ENCODE measurements at places on chromosomes 2 and 18.

GRCh38 chr2:119518401-119519056 lies 5.8 kb downstream of the SCTR start:
- H3K4me1 ChIP-seq: no peaks in the 10 kb centered on the region
- peaks cover 33% of the 10 kb centered on the region for H3K27me3 ChIP-seq
- no peaks in the 10 kb centered on the region for H3K36me3 ChIP-seq

DNA sequence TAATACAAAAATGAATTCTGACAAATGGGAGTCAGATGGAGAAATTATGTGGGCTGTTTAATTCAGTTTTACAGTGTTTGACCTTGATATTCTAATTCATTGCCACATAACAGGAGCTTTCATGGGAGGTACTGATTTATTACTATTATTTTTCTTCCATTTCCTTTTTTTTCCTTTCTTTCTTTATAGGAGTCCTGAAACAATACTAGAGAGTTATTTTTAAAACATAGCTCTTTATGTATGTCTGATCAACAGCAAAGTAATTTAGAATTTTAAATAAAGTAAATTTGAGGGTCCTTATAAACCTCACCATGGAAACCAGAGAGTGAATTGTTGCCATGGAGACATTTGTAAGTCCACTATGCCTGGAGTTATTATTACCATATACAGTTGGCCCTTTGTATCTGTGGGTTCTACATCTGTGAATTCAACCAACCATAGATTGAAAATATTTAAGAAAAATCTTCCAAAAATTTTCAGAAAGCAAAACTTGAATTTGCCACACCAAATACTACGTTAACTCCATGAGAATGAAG lies 40.9 kb upstream of the PPP4R1 start:
- peaks cover 3% of the 10 kb centered on the region for H3K27me3 ChIP-seq
- no peaks in the 10 kb centered on the region for H3K4me1 ChIP-seq
- H3K27ac ChIP-seq: no peak overlapping the region
- H3K36me3 ChIP-seq: no peaks in the 10 kb centered on the region
- no peak overlapping the region for H3K4me3 ChIP-seq

DNA sequence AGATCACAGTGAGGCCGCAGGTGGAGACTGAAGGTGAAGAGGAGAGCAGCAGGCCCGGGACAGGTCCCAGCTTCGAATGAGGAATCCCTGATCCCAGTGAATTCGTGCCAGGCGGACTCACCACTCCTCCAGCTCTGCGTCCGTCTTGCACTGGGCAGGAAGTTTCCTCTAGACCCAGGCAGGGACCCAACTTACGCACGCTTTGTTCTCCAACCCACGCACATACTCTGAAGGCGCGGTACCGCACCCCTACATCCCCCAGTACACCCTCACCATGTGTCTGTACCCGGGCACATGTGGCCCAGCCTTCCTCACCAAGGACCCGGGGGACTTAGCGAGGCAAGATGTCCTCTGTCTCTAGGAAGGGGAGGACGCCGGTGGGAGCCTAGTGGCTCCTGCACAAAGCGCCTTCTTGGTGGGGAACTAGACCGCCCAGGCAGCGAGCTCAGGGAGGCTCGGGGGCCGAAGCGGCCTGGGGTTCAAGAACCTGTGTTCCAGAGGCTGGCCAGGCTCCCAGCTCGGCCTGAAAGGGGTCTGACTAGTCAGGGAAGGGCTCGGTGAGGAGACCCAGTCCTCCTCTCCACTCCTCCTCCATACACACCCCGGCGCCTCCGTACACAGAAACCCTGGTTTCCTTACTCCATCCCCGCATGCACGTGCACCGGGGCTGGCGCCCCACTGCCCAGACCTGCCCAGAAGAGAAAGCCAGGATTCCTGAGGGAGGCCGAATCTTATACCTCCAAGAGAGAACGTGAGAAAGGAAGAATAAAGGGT lies 38.3 kb upstream of the ATP6V1B1 start:
- peaks cover 16% of the 10 kb centered on the region for H3K4me1 ChIP-seq
- H3K36me3 ChIP-seq: no peaks in the 10 kb centered on the region
- H3K4me3 ChIP-seq: no peak overlapping the region

GRCh38 chr18:27865431-27865830 lies 311.5 kb downstream of the CDH2 start:
- no peak overlapping the region for H3K4me3 ChIP-seq
- no peak for ATAC-seq
- no peaks in the 10 kb centered on the region for H3K4me1 ChIP-seq
- H3K36me3 ChIP-seq: no peaks in the 10 kb centered on the region

- H3K4me3 ChIP-seq: no peak overlapping the region
- H3K27me3 ChIP-seq: no peaks in the 10 kb centered on the region
- ATAC-seq: no peak
These were observed 39.8 kb downstream of the GDF7 start for GRCh38 chr2:20706786-20707185.

Measured in activated T-helper 17 cell treated with anti-CD3 and anti-CD28 coated beads, Interleukin-2, amount 50 U/mL, for 72 hours (primary cell).